ENCODE measurements at places on chromosomes 1 and 21.

DNA sequence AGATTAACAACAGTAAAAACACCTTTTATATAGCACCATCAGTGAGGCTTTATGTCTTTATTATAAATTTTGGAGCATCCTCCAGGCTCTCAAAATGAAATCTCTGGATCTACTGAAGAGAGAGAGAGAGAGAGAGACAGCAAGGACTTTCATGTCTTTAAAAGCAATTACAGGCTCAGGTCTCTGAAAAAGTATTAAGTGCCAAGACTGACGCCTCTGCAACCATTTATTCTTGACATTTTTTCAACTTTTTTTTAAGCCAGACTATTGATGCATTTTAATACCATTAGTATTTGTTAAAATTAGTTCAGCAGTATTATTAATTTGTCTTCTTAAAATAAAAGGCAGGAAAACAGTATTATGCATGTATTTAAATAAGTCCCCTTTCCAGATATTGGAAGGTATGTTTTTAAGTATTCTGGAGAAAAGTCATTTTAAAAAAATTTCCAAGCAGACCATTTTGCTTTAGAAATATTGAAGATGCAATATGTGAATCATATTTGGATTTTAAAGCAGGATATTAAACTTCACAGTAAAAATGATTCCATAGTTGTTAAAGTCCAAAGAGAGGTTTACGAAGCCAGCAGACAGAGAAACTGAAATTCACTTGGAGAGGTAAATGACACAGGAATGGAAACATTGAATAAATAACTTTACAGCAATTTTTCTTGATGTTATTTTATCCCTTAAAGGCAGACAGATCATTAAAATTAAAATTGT, 35.4 kb upstream of the APOBEC4 start:
- no peak for DNase-seq

DNA sequence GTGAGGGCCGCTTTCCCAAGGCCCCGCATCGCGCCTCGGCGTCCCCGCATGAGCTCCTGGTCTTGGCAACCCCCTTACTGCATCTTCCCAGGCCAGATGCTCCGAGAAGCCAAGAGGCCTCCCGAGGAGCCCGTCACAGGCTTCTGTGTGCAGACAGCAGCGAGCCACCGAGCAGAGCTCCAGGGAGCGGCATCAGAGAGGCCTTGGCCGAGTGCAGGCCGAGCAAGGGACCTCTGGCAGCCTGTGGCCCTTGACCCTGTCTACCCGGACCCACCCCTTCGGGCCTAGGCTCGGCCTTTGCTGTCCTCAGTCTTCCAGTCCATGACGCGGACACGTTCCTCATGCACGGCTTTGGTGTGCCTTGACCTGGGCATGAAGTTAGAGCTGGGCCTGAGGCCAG, 63.5 kb downstream of the MORN1 start:
- DNase-seq = no peak

- DNase-seq = no peak
Observed at GRCh38 chr21:20486303-20486702, 511.9 kb upstream of the NCAM2 start.

- no peak for DNase-seq
Observed at GRCh38 chr1:205283270-205284147, 38.0 kb downstream of the NUAK2 start.

DNA sequence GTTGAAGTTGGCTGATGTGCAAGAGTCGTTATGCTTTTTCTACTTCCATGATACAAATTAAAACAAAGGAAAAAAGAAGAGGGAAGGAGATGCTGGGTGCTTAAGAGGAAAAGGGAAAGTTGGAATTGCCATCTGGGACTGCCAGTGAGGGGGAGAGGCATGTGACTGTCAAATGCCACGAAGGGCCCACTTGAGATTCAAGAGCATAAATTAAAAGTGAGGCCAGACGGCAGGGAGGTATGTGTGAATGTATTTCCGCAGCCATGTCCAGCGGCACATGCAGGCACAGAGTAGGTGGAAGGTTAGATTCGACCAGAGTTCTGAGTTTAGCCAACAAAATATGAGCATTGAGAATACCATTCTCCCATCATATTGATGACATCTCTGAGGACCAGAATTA, 32.0 kb downstream of the NFASC start:
- DNase-seq = no peak

GRCh38 chr1:93598861-93599439, 82.7 kb downstream of the BCAR3 start:
- no peak for DNase-seq

- DNase-seq = no peak
Observed at GRCh38 chr21:16768096-16768495, 744.7 kb upstream of the CXADR start.

GRCh38 chr1:108071601-108072000, 106.6 kb upstream of the VAV3 start:
- DNase-seq = no peak

- no peak for DNase-seq
Observed at GRCh38 chr1:12433323-12434053, 184.5 kb downstream of the DHRS3 start.

DNA sequence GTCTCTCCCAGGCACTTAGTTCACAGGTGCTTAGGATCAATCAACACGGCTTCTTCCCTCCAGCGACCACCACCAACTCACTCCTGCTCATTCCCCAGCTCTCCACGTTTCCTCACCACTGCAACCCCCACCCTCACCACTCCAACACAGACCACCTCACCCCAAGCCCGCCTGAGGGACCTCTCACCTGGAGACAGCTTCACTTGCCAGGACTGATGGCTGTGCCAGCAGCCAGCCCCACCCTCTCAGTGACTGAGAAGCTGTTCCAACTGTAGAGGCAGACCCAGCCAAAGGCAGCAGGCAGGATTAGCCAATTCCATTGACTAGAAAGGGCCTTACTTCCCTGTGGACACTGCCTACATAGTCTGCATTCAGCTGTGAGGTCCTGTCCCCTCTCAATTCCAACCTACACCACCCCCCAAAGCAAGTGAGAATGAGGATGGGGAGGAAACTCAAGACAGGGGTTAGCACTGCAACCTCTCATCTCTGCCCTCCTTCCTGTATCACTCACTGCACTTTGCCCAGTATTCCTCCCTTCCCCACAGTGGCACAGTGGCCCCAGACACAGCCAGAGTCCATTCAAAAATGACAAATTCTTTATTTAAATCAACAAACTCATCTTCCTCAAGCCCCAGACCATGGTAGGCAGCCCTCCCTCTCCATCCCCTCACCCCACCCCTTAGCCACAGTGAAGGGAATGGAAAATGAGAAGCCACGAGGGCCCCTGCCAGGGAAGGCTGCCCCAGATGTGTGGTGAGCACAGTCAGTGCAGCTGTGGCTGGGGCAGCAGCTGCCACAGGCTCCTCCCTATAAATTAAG, 7.6 kb downstream of the TAGLN2 start:
- no peak for DNase-seq

DNA sequence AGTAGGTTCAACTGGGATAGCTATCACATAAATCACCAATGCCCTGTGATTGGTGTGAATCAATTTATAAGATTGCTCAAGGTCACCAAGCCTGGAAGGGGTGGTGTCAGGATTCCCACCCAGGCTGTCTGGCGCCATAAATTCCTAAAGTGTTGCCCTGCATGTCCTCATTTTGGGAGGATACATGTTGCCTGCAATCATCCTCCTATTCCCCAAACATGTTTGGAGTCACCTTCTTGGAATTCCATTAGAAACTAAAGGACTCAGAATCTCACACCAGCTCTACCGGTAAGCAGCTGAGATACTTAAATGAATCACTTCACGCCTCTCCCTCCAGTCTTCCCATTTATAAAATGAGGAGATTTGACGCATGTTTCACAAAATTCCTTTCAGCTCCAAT, 54.1 kb upstream of the SLC45A1 start:
- no peak for DNase-seq

DNA sequence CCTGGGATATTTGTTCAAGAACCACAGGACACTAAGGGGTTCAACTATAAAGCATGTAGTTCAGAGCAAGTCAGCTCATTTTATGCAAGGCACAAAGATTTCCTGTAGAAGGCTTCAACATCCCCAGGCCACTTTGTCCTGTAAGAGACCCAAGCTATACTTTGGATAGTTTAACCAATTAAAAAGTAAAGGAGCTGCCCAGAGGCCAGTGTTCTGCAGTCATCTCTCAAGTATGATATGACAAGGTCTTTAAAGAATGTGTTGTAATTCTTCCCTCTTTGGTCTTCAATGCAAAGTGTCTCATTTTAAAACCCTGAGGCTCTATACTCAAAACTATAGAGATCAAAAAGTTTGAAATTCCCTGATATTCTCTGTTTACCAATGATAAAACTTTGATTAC, 34.1 kb downstream of the KRTAP20-3 start:
- no peak for DNase-seq

GRCh38 chr21:29904359-29905282, 35.2 kb downstream of the GRIK1 start:
- DNase-seq = no peak

GRCh38 chr1:115323366-115324004, 14.6 kb downstream of the NGF start:
- no peak for DNase-seq

DNA sequence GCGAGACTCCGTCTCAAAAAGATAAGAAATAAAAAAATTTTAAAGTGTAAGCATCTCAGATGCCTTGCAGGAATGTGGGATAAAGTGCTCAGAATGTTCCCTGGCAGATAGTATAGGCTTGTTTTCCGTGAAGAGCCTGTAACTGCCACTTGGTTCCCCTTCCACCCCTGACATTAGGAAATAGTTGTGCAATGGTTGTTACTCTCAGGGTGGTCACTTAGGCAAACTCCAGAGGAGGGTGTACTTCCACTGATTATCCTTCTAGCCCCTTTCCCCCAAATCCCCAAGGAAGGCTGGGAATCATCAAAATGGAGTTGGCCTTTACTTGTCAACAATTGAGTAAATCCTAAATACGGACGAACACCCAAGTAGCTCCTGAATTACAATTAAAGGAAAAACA, 10.4 kb downstream of the RPL11 start:
- no peak for DNase-seq

- DNase-seq = no peak
Observed at GRCh38 chr1:106038260-106038659, 1018.2 kb upstream of the PRMT6 start.

DNA sequence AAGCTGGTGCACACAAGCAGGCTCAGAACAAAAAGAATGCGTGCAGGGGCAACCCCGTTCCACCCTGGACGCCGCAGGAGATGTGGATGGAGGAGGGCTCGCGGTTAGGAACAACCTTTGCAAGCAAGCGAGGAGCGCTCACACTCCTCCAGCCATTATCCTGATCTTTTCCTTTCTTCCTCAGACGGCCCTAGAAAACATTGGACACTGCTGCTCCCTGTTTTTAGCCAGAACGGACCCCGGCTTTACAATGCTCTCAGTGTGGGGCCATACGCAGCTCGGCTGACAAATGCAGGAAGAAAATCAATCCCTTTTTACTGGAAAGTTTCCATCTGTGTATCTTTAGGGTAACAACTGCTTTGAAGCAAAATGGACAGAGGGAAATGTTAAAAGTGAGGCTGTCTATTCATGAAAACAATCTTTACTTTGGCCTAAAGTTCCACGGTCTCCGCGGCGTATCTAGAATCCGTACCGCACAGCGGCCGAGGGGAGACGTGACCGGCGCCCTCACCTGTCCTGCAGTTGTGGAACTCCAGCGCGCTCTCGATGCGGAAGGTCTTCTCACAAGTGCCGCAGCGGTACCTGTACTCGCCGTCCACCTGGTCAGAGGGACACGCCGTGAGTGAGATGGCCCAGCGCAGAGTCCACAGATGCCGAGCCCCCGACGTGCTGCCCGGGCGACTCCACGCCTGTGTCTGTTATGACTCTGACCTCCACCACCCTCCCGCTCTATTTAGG, 44.0 kb downstream of the PRDM15 start:
- DNase-seq = no peak

- no peak for DNase-seq
Observed at GRCh38 chr21:16082038-16082816, 352.4 kb downstream of the USP25 start.

- no peak for DNase-seq
Observed at GRCh38 chr21:34673006-34673405, 4.2 kb downstream of the CLIC6 start.

DNA sequence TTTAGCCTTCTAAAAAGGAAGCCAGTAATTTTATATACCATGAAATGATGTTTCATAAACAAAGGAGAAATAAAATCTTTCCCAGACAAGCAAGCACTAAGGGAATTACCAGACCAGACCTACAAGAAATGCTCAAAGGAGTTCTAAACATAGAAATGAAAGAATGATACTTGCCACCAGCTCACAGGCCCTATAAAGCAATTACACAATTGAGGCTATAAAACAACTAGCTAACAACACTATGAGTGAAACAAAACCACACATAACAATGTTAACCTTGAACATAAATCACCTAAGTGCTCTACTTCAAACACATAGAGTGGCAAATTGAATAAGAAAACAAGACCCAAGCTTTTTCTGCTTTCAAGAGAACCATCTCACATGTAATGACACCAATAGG, 123.8 kb downstream of the BARHL2 start:
- no peak for DNase-seq

- DNase-seq = no peak
Observed at GRCh38 chr1:29227511-29227910, 3.2 kb downstream of the MECR start.

- DNase-seq = no peak
Observed at GRCh38 chr1:14514739-14515138, 83.7 kb upstream of the KAZN start.

GRCh38 chr1:223654083-223654482, 11.4 kb downstream of the CAPN8 start:
- no peak for DNase-seq

DNA sequence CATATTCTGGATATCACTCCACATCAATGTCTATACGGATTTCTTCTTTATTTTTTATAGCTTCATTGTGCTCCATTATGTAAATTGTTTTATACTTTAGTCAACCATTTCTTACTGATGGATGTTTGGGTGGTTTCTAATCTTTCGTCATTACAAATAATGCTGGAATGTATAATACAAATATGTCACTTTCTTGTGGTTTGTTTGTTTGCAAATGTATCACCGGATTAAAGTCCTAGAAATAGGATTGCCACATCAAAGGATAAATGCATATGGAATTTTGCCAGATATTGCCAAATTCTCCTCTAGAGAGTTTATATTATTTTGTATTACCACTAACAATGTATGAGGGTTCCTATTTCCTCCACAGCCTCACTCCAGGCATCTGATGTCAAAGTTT, 48.7 kb upstream of the PRDM2 start:
- no peak for DNase-seq

DNA sequence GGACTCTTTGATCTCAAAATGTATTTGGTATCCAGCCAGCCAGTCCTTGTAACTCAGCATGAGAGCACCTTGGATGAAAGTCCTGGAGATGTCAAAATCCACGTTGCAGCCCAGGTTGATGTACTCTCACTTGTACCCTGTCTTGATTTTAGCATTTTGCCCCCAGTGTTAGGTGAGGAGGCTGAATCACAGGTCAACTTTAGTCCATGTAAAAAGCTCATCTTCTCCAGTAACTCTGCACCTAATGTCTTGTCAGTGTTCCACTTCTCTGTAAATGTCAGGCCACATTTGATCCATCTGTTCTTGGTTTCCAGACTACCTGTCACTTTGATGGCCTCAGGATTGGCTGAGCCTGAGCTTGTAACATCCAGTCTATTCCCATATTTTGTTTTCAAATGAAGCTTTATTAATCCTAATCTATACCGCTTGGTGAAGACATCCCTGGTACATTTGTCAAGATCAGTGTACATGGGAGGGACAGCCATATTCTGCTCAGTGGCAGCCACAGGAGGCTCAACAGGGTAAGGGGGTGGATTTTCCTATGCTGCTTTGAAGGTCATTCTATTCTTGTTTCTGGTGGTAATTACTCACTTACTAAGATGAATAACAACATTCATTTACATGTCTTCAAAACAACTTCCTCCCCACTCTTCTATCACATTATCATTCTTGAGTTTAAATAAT, 24.1 kb upstream of the FCRL3 start:
- no peak for DNase-seq

Data from stimulated activated CD8-positive, alpha-beta memory T cell treated with anti-CD3 and anti-CD28 coated beads, Interleukin-2, amount 100 ng/mL, for 1 hour (primary cell).